ENCODE measurements at places on chromosomes 6 and 20.

- DNase-seq: no peak
Observed at GRCh38 chr20:53191957-53192356, 219.8 kb downstream of the TSHZ2 start.

GRCh38 chr20:20404633-20405032 lies 36.7 kb downstream of the INSM1 start:
- no peak for DNase-seq

DNA sequence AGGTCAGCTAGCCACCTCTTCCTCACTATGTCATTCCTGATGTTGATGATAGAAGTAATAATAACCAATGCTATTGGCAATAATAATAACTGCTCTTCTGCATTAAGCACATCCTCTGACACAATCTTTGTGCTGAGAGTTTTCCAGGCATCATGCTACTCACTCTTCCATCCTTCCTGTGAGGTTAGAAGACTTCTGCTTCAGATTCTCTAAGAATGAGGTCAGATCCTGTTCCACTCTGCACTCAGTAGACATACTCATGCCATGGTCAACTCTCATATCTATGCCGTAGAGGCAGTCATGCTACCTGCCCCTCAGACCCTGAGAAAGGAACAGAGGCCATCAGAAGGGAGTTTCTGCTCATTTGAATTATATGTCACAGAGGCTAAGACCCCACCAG lies 98.1 kb upstream of the TOP1 start:
- no peak for DNase-seq

DNA sequence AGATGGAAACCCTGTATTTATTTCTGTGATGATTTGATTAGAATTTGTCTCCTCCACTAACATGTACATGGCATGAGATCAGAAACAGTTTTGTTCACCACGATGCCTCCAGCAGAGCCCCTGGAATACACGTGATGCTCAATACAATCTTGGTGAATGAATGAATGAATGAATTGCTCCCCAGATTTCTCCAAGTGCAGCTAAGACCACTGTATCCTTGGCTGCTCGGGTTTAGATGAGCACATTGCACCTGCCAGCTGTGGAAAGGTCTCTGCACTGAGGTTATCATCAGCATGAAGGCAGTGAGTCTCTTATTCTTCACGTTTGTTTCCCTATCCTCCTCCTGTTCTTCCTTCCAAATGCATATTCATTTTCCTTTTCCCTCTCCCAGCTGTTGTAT lies 17.9 kb downstream of the CASS4 start:
- no peak for DNase-seq

- peak; percentile 26 for DNase-seq
Observed at GRCh38 chr6:36752187-36752885, 54.7 kb downstream of the RAB44 start.

GRCh38 chr6:5724911-5725310 lies 281.8 kb downstream of the NRN1 start:
- no peak for DNase-seq

DNA sequence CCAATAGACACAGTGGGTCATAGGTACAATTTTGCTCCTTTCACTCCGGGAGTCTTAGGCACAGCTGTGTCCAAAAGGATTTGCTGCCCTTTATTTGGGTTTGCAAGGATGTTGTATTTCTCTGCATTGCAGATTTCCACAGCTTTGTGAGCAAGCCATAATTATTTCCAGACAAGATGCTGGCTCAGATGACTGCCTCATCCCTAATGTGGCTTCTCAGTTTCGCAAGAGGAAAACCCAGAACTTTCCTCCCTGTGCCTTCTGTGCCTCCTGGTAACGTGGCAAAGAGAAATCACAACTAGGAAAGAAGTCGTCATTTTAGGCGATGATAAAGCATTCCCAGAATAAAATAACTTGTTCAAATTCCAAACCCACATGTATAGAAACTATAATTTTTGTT lies 33.7 kb downstream of the FAM50B start:
- DNase-seq: no peak

- no peak for DNase-seq
Observed at GRCh38 chr6:78397499-78397898, 469.9 kb upstream of the IRAK1BP1 start.

- DNase-seq: no peak
Observed at GRCh38 chr6:3584606-3585005, 127.8 kb upstream of the SLC22A23 start.

- DNase-seq: no peak
Observed at GRCh38 chr6:105499931-105500330, 97.0 kb upstream of the PREP start.

DNA sequence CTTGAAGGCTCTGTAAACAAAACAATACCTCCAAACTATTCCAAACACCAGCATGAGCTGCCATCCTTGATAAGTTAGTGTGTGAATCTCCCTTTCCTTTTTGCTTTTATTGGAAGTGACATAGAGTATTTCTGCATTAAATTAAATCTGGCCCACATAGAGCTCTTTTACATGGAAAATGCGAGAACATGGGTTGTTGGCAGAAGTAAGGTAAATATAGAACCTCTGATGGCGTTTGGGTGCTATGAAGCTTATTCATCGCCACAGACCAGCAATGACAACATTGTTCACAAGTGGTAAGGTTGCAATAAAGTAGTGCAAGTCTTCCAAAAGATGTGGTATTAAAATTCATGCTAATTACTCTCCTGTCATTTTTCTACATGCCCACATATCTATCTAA lies 445.8 kb upstream of the JAG1 start:
- DNase-seq: no peak

- DNase-seq: no peak
Observed at GRCh38 chr6:54100411-54101006, 10.7 kb upstream of the MLIP start.

DNA sequence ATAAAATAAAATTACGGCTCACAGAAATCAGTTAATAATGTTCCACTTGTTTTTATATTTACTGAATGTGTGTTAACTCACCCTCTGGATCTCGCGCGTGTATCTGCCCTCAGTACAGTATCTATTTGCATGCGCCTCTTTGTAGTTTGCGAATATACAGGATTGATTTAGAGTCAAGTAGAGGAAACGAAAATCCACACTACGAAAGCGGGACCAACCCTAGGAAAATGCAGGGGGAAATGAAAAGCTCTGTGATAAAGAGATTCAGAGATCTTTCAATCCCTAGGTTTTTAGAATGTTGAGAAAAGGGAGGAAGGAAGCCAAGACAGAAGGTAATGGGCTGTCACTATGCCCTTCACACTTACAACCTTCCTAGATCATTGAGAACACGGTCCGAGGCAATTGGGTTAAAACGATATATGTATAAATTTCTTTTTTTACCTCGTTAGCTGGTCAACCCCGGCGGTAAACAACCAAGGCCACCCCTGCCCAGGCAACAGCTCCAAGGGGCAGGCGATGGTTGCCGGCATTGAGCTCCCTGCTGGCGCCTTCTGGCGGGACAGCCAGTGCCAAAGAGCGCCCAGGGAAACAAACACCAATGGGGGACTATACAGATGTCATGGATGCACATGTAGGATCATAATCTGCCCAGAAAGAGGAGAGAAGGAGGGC lies 792 bp upstream of the FUT9 start:
- no peak for DNase-seq

GRCh38 chr6:3433005-3433404 lies 23.8 kb downstream of the SLC22A23 start:
- no peak for DNase-seq

DNA sequence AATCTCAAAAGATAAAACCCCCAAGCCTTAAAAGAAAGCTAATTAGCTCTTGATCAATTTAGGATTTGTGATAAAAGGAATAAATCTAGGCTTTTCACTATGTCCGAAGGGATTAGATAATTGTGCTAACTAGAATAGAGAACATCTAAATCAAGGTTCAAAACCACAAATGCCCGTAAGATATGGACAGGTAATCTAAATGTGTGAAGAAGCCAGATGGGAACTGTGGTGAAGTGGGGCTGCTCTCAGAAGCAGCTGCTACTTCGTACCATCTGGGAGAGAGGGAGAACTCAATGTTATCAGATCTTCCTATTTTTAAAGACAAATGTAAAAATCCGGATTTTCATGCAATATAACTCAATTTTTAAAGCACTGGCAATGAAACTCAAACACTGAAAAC lies 44.2 kb downstream of the NCOA6 start:
- no peak for DNase-seq

- no peak for DNase-seq
Observed at GRCh38 chr20:2142649-2143048, 41.0 kb downstream of the STK35 start.

GRCh38 chr20:48142516-48142773 lies 357.2 kb upstream of the SULF2 start:
- no peak for DNase-seq

DNA sequence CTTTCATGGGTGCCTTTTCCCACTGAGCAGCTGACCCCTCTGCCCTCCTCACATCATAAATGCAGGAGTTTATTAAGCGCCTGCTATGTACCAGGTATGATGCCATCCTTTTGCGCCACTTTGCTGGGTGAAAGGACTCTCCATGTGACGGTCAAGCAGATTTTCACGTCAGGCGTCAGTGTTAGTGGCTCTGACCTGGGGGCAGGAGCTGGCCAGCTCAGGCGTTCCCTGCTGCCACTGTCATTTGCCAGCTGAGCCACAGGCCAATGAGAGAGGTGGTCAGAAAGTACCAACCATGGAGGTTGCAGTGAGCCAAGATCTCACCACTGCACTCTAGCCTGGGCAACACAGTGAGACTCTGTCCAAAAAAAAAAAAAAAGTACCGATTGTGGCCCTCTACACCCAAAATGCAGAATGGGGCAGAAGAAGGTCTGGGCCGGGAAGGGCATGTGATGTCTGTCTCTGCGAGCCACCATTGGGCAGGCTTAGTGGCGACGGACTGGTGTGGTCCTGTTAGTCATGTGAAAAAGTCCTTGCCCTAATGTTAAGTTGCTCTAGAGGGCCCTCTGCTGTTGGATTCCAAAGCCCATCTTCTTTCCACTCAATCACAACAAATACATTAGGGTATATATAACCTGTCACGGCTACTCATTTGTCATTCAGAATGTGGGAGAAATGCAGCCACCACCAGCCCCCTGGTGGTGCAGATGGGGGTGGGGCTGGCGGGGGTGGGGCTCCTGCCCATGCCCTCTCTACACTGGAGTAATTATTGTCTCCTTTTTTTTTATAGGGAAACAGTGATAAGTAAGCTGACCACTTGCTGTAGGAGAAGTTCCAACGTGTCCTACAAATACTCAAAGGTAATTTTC lies 18.4 kb upstream of the SLC22A1 start:
- no peak for DNase-seq

- DNase-seq: no peak
Observed at GRCh38 chr20:61306937-61307475, 54.9 kb downstream of the CDH4 start.

- DNase-seq: peak; percentile 58
Observed at GRCh38 chr6:53725791-53726575, 60.4 kb upstream of the KLHL31 start.

DNA sequence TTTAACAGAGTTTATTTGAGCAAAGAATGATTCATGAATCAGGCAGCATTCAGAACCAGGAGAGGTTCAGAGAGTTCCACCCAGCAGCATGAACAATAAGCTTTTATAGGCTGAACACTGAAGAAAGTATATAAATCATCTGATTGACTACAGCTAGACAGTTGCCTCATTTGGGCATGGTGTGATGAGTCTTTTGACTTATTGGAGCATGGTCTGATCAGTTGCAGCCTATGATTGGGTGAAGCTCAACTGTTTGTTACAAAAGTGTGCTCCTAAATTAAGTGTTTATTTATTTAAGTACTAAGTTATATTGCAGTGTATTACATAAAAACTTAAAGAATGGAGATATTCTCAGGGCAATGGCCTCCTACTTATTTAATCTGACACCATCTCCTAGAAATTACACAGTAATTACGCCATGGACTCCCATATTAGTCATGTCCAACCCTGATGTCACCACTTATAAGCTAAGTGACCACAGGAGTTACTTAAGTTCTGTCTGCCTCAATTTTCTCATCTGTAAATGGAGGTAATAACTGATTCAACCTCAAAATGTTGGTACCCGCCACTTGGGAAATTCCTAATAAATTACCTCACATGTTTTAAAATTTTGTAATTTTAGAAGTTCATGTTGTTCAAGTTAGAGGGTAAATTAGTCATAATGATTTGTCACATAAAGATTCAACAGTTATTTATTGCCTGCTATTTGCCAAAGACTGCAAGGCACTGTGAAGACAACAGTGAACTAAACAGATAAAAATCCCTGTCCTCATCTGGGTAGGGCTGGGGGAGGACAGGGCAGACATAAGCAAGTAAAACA lies 15.2 kb upstream of the ROS1 start:
- no peak for DNase-seq

- peak; percentile 55 for DNase-seq
Observed at GRCh38 chr20:63736893-63737694, 630 bp downstream of the LIME1 start.

DNA sequence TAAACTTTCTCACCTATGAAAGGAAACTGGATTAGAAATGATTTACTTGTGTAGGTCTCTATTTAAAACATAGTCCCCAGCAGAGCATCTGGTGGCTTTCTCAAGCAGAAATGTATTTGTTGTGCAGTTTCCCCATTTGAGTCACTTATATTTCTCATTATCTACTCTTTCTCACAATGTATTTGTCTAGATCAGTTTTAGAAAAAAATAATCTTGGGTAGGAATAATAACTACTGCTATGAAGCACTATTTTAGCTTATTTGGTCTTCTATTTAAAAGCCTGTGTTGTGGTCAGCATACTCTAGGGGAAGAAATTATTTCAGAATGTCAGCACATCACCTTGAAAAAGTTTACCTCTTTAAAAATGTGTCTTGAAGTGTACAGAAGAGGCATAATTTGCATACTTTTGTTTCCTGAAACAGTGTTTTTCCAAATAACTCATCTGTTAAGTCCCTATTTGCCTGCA lies 60.9 kb upstream of the PRL start:
- no peak for DNase-seq

DNA sequence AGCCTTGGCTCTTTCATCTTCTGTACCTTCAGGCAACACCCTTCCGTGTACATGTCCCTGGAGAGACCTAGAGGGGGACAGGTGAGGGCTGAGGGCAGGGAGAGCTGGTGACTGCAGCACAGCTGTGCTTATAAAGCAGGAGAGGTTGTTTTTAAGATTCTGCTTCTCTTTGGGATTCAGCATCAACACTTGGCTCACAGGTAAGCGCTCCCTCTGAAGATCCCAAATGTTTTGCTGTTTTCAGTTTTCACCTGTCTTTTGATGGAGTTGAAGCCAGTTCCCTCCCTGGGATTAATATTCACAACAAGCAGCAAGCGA lies 19.4 kb upstream of the TRAF3IP2 start:
- DNase-seq: no peak

GRCh38 chr6:28807682-28808280 lies 116.0 kb downstream of the TRIM27 start:
- no peak for DNase-seq

DNA sequence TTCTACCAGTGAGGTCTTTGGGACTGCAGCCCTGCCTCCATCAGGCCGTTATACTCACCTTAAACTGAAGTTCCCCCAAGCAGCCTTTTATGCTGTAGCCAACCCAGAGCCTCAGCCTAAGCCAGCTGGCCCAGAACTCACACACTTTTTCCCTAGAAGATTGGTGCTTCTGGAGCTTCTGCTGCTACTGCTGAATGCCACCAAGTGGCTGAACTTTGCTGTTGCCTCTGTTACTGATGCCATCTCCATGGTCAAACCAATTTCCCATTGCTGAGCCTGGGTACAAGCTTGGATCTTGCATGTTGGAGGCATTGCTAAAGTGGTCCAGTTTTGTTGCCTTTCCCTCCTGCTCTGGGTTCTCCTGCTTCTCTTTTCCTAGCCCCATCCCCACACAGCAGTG lies 15.0 kb upstream of the TBX18 start:
- no peak for DNase-seq

All from stimulated activated CD4-positive, alpha-beta T cell treated with anti-CD3 and anti-CD28 coated beads, Interleukin-4, amount 100 ng/mL, for 4 hours (primary cell).